Stomach (tissue), 19 donors: ENCODE measurements at places on chromosomes 2 and 18. TPM values are rescaled to one million over a fixed set of nuclear protein-coding genes. Genes with fewer than 3 reads are reported as not detected.

The ZNF2 gene
- 2.8 TPM for total RNA-seq

The IL1RL2 gene
- 2.9 TPM for total RNA-seq

The C1QL2 gene
- not detected for total RNA-seq

The TMEM247 gene
- not detected for total RNA-seq

The POTEC gene
- total RNA-seq = not detected

The KCNJ3 gene
- not detected for total RNA-seq
